Activated T-cell treated with anti-CD3 and anti-CD28 coated beads, Interleukin-2, amount 50 U/mL, for 72 hours (primary cell): ENCODE measurements at places on chromosomes 5 and 9. TPM values are rescaled to one million over a fixed set of nuclear protein-coding genes. Genes with fewer than 3 reads are reported as not detected.

DNA sequence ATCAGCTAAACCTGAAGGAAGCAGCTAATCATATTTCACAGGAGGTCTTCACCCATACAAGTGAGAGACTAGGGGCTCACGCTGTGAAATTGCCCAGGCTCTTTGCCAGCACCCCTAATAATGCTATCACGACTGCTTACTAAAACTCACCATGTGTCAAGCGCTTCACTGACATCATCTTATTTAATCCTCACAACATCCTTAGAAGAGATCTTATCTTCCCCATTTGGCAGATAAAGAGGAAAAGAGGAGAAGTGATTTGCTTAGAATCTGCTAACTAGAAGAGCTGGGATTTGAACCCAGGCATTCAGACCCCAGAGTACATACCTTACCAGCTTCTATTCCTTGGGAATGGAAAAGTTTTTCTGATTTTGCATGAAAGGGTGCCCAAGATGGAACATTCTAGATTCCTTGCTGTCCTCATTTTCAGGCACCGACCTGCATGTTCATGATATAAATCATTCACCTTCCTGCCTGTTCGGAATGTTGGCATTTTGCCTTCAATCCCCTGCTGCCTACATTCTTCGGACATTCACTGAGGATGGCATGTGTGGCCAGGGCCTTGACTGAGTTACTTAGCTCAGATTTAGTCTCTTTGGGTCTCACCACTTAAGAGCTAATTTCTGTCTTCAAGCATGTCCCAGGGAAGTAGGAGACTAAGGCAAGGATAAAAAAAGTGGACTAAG is 88.1 kb downstream of the SH3TC2 start:
- DNase-seq: no peak

GRCh38 chr5:67299231-67299735 is 102.7 kb upstream of the CD180 start:
- no peak for DNase-seq

DNA sequence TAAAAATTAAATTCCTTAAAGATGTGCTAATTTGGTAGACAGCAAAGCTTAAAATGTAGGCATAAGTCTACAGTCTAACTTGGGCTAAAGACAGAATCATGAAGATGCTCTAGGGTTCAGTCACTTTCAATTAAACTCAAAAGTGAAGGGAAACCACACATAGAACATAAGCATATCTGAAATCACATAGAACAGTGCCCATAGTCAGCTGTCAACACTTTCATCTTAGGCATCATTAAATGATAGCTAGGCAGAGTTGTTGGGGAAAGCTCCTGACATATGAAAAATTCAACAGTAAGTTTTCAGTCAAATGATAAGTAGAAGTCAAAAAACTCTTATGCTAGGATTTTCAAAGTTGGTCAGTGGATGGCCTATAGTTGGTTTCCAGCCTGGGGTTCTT is 11.0 kb downstream of the DAB2 start:
- DNase-seq: no peak

DNA sequence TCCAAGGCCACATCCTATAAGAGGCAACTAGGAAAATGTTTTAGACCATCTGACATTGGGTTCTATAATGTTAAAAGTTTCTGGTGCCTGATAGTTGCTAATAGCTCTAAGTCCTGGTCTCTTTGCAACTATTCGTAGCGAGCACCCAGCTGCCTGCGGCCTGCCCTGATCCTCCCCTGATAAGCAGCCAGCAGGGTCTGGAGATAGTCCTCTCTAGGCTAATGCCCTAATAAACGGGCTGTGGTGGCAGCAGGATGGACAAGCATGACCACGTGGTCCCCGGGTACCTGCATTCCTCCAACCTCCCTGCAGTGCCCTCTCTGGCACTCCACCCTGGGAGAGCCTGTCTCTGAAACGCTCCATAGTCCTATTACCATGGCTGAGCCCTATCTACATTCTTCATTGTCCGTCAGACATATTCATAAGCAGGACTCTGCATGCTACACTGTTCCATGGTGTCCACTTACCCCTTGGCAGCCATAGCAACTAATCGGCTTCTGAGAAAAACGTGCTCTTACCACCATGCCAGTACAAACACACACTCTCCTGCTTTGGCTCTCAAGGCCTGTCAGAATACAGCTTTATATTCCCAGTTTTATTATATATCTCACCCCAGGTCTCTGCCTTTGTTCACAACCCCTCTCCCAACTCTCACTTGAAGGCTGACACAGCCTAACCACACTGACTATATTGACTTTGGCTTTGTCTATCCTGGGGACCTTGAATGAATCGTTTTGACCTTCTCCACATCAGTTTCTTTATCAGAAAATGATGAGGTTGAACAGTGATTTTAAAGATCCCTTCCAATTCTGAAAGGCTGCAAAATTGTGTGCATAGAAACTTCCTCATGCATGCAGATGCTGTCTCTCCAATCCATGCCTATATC is 49.9 kb upstream of the DAPK1 start:
- DNase-seq: no peak

The TPPP gene
- 0.29 TPM for total RNA-seq
